ENCODE measurements at places on chromosomes 5 and 9. TPM values are rescaled to one million over a fixed set of nuclear protein-coding genes. Genes with fewer than 3 reads are reported as not detected.

Gene ADRA1B
- 0.66 TPM for total RNA-seq

Gene TSTD2
- total RNA-seq: 15.5 TPM

Gene GLRA1
- not detected for total RNA-seq

Gene NUTM2G
- total RNA-seq: not detected

GRCh38 chr5:171093598-171093997 lies 215.4 kb upstream of the TLX3 start:
- no peak for DNase-seq

- DNase-seq: no peak
These were observed 101.0 kb upstream of the PTPN3 start for GRCh38 chr9:109599131-109599530.

GRCh38 chr5:30908356-30908755 lies 285.1 kb upstream of the CDH6 start:
- no peak for DNase-seq

- DNase-seq: no peak
These were observed 117.8 kb downstream of the FGF18 start for GRCh38 chr5:171537070-171537849.

- no peak for DNase-seq
These were observed 210.4 kb upstream of the ELAVL2 start for GRCh38 chr9:24036459-24036858.

GRCh38 chr9:130668659-130669058 lies 4.3 kb downstream of the PRDM12 start:
- no peak for DNase-seq

GRCh38 chr5:35202319-35203111 lies 27.8 kb downstream of the PRLR start:
- no peak for DNase-seq
